Non-pigmented ciliary epithelial cell (primary cell): ENCODE measurements at places on chromosomes 7 and 10.
A peak's percentile ranks its signal among the peaks of the same experiment; 100 is the strongest.

DNA sequence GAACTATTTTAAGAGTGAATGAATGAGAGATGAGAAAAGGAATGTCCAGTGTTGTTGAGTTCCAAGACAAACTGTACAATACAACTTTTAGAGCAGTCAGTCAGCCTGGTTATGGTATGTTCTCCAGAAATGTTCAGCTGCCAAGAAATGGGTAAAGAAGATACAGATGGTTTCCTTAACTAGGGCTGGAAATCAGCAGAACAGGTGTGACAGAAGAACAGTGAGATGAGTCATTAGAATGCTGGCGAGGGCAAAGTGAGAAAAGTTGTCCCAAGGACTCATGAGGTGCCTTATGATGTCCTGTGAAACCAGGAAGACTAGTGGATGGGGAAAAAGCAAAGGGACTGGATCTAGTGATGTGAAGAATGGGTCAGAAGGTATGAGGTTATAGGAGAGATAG, 20.8 kb upstream of the SEPTIN7 start:
- DNase-seq = no peak

- DNase-seq = no peak
Measured at GRCh38 chr10:125721035-125721434, 1.5 kb downstream of the EDRF1 start.

DNA sequence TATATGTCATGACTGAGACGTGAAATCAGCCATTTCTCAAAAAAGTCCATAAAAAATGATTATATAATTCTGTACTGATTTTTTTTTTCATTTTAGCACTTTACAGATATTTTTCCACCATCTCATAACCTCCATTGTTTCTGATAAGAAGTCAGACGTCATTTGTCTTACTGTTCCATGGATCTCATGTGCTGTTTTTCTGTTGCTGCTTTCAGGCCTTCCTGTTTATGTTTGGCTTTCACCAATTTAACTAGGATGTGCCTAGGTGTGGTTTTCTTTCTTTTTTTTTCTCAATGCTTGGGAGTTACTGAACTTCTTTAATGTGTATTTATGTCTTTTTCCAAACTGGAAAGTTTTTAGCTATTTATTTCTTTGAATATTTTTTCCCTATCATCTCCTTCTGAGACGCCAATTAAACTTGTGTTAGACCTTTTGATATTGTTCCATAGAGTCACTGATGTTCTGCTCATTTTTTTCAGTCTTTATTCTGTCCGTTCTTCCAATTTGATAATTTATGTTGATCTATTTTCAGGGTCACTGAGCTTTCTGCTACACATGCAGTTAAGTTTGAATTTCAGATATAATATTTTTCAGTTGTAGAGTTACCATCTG, 43.3 kb downstream of the TAF3 start:
- no peak for DNase-seq

DNA sequence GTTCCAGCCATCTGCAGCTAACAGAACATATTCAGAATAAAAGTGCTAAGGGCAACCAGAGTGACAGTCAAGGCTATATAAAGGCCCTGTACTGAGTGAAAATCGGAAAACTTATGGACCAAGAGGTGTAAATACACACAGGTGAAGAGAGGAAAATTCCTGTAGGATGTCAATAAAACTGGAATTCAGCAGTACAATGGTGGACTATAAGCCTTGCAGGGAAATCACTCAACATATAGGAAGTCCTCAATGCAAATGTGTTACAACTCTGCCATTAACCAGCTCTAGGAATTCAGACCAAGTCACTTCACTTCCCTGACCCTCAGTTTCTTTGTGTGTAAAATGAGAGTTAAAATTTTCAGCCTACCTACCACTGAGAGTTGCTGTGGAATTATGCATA, 7.7 kb downstream of the USP6NL start:
- DNase-seq = no peak

GRCh38 chr7:131564640-131565039, 8.2 kb upstream of the PODXL start:
- no peak for DNase-seq

GRCh38 chr7:47154791-47155190, 427.1 kb downstream of the TNS3 start:
- no peak for DNase-seq

DNA sequence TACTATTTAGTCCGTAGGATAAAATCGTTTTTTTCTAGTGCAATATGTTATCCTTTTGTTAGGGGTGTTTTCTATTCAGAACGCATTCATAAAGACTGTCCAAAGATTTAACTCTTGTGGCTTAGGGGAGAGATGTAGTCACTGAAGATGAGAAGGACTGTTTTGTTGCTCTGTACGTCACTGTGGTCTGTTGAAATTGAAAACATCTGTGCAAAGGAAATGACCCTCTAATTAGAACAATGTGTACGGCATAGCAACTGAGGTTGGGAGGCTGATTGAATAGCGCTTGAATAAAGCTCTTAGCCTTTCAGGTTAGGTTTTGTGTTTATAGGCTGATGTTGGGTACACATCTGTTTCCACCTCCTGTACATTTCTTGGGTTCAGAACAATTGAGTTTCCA, 453.4 kb upstream of the AKR1E2 start:
- peak; percentile 96 for DNase-seq

DNA sequence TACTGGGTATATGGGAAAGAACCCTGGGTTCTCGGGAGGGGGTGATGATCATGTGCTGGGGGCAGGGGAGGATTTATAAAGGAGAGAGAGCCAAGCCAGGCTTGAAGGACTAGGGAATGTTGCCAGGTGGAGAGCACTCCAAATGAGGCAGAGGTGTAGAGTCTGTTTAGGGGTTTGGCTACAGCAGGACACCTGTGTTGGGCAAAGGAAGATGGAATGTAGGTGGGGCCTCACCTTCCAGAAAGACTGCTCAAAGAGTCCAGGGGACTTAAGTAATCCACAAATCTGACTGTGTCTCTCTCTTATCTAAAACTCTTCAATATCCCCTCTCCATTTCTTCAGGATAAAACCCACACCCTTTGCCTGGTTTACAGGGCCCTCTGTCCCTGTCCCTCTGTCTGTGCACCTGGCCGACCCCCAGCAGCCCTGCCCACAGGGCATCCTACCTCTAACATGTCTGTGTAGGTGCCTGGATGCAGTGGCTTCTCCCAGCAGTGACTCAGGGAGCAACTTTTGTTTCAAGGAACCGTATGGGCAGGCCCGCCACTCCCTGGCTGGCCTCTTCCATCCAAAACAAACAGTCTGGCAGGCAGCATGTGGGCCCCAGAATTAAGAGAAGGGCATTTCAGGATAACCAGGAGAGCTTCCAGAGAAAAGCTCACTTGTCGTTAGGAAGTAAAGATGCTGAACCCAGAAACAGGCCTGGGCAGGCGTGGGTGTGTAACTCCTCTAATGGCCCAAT, 10.6 kb upstream of the PLEKHA1 start:
- DNase-seq = no peak
